Mesendoderm (in vitro differentiated cells): ENCODE measurements at places on chromosomes 7 and 10.
A peak's percentile ranks its signal among the peaks of the same experiment; 100 is the strongest.

DNA sequence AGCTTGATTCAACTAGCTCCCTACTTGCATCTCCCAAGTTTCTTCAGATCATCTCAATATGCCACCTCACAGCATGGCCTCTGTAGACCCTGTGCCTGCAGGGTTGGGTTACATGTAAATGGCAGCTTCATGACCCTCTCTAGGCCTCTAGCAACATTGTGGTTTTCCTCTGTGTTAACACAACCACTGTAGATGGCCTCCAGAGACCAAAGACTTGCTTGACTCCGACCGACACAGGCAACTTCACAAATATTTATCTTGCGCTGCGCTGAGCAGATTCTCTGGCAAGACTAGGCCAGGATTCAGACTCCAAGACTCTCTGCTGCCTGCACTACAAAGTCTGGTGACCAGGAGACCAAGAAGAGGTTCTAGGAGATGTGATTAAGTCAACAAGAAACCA, 75.9 kb downstream of the CNOT4 start:
- no peak for DNase-seq

DNA sequence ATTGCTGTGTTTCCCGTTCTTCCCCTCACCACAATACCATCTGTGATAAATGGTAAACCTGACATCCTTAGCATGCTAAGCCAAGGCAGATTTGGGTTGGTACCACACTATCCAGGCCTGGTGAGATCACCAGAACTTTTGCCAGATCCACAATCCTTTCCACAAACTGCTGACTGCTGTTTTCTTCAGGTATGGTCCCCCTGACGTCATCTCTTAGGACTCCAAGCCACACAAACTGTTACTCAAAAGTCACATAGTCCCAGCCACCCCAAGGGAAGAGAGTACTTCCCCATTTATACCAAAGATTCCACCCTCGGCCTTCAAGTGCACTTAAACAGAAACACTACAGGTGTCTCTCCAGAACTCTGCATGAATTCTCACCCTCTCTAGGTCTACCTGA, 34.8 kb downstream of the SLC25A13 start:
- DNase-seq = no peak

DNA sequence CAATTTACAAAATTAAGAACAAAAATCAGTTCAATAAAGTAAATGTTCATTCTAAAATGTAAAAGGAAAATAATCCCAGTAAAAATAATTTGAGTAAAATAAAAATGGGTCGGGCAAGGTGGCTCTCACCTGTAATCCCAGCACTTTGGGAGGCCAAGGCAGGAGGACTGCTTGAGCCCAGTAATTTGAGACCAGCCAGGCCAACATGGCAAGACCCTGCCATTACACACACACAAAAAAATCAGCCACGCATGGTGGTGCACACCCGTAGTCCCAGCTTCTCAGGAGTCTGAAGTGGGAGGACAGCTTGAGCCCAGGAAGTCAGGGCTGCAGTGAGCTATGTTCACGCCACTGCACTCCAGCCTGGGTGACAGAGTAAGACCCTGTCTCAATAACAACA, 34.4 kb downstream of the CNOT4 start:
- DNase-seq = no peak

DNA sequence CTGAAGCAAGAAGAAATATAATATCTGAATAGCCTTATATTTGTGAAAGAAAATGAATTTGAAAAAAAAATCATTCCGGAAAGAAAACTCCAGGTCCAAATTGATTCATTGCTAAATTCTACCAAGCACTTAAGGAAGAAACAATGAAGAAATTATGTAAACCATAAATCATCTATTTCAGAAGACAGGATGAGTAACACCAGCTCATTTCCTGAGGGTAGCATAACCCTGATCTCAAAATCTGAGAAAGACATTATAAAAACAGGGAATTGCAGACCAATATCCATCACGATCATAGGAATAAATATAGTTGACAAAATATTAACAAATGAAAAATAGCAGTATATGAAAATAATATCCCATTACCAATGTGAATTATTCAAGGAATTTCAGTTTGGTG, 70.1 kb upstream of the RAB18 start:
- DNase-seq = no peak

- DNase-seq = peak; percentile 42
Observed at GRCh38 chr7:136857573-136857972, 10.9 kb upstream of the CHRM2 start.

- DNase-seq = no peak
Observed at GRCh38 chr7:105940109-105940508, 23.0 kb upstream of the CDHR3 start.

DNA sequence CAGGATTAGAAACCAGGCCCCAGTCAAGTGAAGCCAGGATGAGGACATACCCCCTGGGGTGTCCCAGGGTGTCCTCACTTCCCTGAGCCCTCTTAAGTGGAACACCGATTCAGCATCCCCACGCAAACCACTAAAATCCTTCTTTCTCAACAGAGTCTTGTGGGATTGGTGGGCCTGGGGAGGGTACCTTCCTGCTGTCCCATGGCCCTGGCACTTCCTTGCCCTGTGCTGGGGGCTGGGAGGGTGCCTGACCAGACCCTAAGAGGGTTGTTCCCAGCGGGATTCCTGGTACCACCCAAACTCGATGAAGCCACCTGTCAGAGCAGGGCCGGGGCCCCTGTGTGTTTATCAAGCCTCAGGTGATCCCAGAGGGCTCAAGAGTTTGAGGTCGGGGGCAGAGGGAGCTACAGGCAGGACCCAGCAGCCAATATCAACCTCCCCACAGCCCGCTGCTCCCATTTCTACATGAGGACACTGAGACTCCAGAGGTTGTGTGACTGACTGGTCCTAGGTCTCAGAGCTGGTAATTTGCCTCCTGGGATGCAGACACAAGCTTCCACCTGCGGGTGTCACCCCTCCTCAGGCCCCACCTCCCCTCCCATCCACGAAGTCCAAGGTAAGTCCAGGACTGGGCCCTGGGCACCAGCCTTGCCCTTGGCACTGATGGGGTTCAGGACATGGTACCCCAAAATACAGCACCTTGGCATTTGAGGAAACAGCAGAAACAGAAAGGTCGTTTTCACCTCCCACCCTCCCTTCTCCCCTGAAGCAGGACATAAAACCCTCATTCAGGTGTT, 31.4 kb downstream of the OAT start:
- peak; percentile 25 for DNase-seq

GRCh38 chr7:131021460-131021859, 287.5 kb upstream of the KLF14 start:
- no peak for DNase-seq

DNA sequence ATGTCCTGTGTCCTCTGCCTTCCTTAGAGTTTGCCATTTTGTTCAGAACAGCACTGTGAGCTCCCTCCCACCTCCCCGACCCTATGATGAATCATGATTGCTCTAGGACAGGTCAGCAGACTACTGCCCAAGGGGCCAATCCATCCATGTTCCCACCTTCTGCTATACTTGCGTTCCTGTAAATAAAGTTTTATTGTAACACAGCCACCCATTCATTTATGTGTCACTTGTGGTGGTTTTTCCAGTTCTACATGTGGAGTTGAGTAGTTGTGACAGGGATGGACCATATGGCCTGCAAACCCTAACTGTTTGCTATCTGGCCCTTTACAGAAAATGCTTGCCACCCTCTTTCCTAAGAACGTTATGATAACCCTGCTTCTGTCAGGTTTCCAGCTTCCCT, 387.8 kb downstream of the SDK1 start:
- DNase-seq = no peak

GRCh38 chr10:52621635-52622079, 150.9 kb downstream of the MBL2 start:
- no peak for DNase-seq

- no peak for DNase-seq
Observed at GRCh38 chr7:100544967-100545359, 6.0 kb downstream of the AGFG2 start.

DNA sequence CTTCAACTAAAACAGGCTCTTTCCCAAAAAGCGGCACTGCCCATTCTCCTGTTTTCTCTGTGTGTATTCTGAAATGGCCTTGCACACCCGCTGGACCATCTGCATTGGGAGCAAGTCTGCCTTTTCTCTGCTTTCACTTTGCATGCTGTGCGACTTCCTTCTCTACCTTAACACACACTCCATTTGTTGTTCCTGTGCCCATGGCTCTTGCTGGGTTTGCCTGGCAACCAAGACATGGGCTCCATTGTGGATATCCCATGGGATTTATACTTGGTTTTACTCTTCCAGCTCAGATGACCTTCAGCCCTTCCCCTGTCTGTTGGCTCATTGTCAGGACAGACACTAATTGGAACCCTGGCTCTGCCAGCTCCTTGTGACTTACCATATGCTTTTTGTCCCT, 465.3 kb downstream of the REEP3 start:
- no peak for DNase-seq

DNA sequence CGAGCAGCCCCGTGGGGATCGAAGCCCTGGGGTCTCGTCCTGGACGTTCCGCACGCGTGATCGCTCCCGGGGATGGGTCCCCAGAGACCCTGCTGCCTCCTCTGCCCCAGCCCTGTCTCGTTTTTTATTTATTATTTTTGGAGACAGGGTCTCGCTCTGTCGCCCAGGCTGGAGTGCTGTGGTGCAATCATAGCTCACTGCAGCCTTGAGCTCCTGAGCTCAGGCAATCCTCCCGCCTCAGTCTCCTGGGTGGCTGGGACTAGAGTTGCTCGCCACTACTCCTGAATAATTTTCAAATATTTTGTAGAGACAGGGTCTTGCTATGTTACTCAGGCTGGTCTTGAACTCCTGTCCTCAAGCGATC, 319 bp upstream of the STX1A start:
- no peak for DNase-seq

DNA sequence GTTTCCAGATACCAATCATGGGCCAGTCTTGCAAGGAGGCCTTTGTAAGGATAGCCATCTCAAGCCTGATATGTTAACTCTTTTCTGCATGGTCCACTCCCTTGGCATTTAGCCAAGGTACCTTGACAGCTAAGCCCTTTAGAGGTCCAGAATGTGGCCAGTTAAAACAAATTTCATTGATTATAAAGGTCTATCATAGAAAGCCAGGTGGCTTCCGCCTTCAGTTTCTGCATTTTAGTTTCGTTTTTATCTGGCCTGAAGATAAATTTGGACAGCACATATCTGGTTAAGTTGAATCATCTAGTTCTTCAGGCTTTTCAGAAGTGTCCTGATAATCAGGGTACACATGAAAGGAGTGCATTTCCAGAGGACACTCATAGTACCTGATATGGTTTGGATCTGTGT, 30.7 kb downstream of the ANKIB1 start:
- DNase-seq = no peak

GRCh38 chr7:34225193-34225592, 319.9 kb downstream of the BMPER start:
- peak; percentile 61 for DNase-seq

GRCh38 chr10:87700031-87700796, 40.5 kb downstream of the PAPSS2 start:
- no peak for DNase-seq

- peak; percentile 37 for DNase-seq
Observed at GRCh38 chr7:80661729-80662128, 23.3 kb downstream of the CD36 start.

GRCh38 chr7:79434098-79434497, 19.4 kb downstream of the MAGI2 start:
- DNase-seq = no peak

DNA sequence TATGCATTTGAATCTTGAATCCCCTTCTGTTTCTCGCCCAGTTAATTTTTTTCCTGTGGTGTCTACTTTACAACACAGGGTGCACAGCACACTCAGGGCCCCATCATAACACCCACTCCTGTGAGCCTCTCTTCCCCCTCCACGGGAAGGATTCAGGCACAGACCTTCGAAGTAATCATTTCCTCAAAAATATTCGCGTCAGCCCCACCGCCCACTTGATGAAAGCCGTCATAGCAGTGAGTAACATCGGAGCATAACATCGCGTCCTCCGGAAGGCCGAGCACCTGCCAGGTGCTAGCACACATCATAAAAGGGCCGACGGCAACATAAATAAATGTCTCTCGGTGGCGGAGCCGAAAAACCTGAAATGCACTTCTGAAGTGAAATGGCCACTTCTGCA, 201.7 kb upstream of the ADARB2 start:
- no peak for DNase-seq

GRCh38 chr10:72020914-72021809, 57.0 kb downstream of the CHST3 start:
- no peak for DNase-seq

GRCh38 chr10:59240582-59241183, 64.2 kb downstream of the PHYHIPL start:
- DNase-seq = peak; percentile 40

- no peak for DNase-seq
Observed at GRCh38 chr10:86293396-86293791, 73.2 kb downstream of the GRID1 start.

GRCh38 chr10:119370972-119371703, 163.8 kb downstream of the GRK5 start:
- DNase-seq = no peak

- peak; percentile 29 for DNase-seq
Observed at GRCh38 chr7:82335927-82336326, 107.7 kb downstream of the CACNA2D1 start.

- no peak for DNase-seq
Observed at GRCh38 chr7:118026791-118027190, 153.6 kb upstream of the CTTNBP2 start.

DNA sequence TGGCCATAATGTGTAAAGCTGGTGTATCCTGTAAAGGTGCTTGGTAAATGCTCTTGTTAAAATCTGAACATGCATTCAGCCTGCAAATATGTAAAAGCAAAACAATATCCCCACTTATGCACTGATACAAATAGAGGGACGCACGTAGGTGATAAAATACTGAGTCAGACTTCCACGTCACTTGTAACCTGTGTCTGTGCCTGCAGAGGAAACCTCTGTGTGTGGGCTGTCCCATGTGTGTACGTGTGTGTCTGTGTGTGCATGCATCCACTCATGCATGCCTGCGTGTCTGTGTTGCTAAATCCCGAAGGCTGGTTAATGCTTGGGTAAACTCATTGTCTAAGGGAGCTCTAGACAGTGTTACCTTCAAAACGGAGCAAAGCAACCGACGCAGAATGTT, 68.9 kb downstream of the KLF6 start:
- no peak for DNase-seq

- DNase-seq = no peak
Observed at GRCh38 chr7:107045980-107046379, 1.5 kb downstream of the PRKAR2B start.

GRCh38 chr10:3067118-3067858, at the start of gene PFKP:
PFKP (plus strand) TSS chr10:3067548; CDS start chr10:3067596, 48 bp downstream.
- DNase-seq = no peak

- no peak for DNase-seq
Observed at GRCh38 chr7:36015733-36016132, 137.3 kb upstream of the EEPD1 start.
